ENCODE measurements at places on chromosomes 3 and 15.
A peak's percentile ranks its signal among the peaks of the same experiment; 100 is the strongest.

GRCh38 chr3:158781849-158782248 lies 20.0 kb upstream of the MFSD1 start:
- DNase-seq: no peak

DNA sequence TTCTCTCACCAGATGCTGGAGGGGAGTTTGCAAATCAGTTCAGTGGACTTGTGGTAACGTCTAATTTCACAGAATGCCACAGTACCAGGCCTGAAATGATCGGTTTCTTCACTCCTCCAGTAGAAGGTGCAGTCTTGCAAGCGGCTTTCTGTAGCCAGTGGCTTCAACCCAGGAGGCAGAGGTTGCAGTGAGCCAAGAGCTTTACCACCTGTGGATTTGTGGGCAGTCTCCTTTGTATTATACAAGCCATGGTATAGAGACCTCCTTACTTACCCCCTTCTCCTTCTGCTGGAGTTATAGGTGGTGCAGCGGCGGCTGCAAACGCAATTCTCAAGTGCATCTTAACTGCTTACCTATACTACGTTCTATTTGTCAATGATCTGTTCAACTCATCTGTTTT lies 17.6 kb downstream of the EIF2AK4 start:
- no peak for DNase-seq

- no peak for DNase-seq
These were observed 356.0 kb downstream of the NLGN1 start for GRCh38 chr3:173753593-173753992.

DNA sequence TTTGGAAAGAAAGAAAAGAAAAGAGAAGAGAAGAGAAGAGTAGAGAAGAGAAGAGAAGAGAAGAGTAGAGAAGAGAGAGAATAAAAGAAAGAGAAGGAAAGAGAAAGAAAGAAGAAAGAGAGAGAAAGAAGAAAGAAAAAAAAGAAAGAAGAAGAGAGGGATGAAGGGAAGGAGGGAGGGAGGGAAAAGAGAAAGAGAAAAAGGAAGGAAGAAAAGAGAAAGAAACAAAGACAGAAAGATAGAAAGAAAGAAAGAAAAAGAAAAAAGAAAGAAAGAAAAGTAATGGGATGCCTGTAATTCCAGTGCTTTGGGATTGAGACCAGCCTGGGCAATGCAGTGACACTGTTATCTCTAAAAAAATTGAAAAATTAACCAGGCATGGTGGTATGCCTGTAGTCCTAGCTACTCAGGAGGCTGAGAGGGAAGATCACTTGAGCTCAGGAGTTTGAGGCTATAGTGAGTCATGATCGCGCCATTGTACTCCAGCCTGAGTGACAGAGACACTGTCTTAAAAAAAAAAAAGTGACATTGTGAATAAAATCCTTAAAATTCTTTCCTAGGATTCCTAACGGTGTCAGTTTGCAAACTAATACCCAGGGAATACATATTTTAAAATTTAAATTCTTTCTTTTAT lies 1.7 kb downstream of the RASL12 start:
- no peak for DNase-seq

GRCh38 chr15:89329329-89330084 lies 5.1 kb downstream of the POLG start:
- peak; percentile 21 for DNase-seq

GRCh38 chr3:180870008-180870699 lies 42.3 kb upstream of the FXR1 start:
- no peak for DNase-seq

GRCh38 chr15:48388016-48388851 lies 57.0 kb downstream of the DUT start:
- no peak for DNase-seq

- no peak for DNase-seq
These were observed 53.5 kb downstream of the PFN2 start for GRCh38 chr3:149917124-149917667.

DNA sequence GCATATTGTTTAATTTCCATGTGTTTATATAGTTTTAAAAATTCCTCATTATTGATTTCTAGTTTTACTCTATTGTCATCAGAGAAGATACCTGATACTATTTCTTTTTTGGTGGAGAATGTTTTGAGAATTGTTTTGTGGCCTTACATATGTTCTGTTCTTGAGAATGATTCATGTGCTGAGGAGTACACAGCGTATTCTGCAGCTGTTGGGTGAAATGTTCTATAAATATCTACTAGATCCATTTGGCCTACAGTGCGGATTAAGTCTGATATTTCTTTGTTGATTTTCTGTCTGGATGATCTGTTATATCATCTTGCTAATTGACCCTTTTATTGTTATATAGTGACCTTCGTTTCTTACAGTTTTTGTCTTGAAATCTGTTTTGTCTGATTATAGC lies 109.7 kb downstream of the UBE2E2 start:
- no peak for DNase-seq
